Lung microvascular endothelial cell (primary cell): ENCODE measurements at places on chromosomes 1 and 21.

DNA sequence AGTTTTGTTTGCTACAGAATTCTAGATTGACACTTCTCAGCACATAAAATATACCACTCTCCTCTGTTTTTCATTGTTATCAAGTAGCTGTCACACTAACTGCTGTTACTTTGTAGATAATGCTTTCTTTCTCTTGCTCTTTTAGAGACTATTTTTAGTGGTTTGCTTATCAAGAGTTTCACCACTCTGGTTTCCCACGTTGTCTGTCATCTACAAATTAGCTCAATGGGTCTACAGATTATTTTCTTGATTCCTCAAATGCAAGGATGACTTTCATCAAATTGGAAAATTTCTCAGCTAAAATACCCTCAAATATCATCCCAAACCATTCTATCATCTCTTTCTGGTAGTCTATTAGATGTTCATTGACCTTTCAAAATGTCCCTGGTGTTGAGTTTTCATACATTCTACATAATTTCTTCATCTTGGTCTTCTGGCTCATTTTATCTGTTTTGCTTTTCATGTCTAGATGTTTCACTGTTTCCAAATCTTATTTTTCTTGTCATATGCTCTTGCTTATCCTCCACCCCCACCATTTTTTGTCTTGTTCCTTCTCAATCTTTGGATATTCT, 122.5 kb downstream of the TRIM33 start:
- no peak for DNase-seq

DNA sequence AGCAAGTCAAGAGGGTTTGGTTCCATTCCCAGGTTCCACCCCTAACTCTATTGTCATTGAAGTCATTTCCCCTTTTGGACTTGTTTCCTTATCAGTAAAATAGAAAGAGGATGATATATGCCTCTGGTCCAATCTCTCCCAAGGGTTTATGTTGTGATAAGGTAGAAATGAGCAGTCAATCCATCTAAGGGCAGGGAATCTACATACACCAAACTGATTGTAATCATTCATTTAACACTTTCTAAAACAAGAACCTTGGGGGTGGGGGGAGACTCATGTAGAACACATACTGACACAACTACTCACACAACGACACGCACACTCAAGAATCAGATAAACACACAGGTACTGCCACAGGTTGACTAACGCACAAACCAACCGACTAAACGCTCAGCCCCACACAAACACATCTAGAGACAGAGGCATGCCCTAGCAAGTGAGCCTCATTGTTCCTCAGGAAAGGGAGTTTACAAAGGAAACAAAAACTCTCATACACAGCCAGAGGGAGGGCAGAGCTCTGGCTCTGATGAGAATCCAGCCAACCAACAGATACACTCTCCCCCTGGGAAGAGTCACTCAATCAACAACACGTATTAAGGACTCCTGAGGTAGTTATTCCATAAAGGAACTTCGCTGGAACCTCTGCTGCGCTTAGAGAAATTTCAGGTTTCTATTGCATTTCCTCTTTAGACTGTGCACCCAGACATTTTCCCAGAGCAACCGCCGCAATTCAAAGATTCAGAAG, 1.0 kb downstream of the F11R start:
- peak; percentile 85 for DNase-seq

GRCh38 chr1:229095325-229095724, 175.6 kb upstream of the RAB4A start:
- no peak for DNase-seq

DNA sequence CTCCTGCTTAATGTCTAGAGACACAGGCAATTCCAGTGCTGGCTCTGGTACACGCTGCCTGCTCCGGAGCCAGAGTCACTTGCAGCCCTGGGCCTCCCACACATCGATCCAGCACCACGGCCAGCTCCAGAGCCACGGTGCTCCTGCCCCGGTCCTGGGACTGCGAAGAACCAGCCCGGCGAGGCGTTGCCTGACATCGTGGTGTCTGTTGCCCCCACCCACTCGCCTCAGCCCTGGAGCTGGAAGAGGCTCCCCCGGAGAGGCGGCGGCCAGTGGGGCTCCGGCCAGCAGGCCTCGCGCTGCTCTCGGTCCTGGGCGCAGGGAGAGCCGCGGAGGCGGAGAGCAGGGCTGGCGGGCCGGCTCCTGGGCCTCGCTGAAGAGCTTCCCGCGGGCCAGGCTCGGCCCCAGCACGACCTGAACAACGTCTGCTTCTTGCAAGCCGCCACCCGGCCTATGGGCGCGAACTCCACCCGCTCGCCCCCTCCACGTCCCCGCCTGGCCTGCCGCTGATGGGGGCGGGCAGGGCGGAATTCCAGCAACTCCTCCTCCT, 364.8 kb downstream of the CEP170 start:
- no peak for DNase-seq

DNA sequence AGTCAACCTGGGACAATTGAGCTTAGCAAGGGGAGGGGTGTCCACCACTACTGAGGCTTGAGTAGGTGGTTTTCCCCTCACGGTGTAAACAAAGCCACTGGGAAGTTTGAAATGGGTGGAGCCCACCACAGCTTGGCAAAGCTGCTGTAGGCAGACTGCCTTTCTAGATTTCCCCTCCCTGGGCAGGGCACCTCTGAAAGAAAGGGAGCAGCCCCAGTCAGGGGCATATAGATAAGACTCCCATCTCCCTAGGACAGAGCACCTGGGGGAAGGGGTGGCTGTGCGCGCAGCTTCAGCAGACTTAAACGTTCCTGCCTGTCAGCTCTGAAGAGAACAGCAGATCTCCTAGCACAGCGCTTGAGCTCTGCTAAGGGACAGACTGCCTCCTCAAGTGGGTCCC, 758.4 kb downstream of the LTN1 start:
- DNase-seq, result no peak

DNA sequence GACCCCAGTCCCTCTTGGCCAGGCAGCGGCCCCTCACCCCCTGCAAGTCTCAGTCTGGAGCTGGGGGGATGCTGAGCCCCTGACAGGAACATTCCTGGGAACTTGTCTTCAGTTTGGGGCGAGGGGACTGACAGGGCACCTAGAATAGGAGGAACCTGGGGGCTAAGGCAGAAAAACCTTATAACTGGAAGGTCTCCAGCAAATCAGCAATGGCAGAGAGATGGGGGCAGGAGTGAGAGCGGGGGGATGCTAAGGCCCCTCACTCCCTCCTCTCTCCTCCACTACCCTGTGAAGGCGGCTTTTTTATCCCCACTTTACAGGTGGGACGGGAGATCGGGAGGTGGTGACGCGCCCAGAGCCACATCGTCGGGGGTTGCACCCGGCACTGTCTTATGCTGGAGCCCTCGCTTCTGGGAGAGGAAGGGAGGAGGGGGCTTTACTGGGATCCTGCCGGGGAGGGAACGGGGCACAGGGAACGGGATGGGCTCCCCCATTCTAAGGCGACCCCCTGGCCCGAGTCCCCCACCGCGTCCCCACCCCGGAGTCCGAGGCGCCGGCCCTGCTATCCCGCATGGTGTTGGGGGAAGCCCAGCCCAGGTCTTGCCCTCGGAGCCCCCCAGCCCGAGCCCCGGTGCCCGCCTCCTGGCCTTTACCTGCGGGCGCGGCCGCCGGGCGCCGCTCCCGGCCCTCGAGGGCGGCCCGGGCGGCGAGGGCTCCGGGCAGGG, 456 bp downstream of the COL8A2 start:
- DNase-seq, result no peak

GRCh38 chr1:220786337-220787068, at the start of gene MTARC1:
Gene MTARC1, plus strand, starts transcription at chr1:220786913. Its CDS starts 32 bp downstream, at chr1:220786945.
- DNase-seq, result peak; percentile 49

DNA sequence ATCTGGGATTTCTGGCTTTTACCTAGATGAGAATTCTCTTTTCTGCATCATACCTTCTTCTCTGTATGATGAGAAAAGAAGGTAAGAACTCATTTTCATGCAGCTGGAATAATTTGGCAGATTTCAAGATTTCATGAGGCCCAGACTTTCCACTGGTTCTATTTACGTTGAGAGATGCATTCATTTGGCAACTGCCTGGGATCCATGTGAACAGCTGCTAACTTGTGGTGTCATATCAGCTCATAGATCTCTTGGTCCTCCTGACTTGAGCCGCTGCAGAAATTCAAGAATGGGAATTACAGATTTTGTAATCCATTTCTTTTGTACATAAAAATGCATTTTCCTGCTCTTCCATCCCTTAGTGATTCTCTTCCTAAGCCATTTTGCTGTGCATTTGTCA, 17.1 kb upstream of the C1orf87 start:
- DNase-seq, result no peak

GRCh38 chr21:46116189-46116775, 18.4 kb downstream of the COL6A2 start:
- no peak for DNase-seq

DNA sequence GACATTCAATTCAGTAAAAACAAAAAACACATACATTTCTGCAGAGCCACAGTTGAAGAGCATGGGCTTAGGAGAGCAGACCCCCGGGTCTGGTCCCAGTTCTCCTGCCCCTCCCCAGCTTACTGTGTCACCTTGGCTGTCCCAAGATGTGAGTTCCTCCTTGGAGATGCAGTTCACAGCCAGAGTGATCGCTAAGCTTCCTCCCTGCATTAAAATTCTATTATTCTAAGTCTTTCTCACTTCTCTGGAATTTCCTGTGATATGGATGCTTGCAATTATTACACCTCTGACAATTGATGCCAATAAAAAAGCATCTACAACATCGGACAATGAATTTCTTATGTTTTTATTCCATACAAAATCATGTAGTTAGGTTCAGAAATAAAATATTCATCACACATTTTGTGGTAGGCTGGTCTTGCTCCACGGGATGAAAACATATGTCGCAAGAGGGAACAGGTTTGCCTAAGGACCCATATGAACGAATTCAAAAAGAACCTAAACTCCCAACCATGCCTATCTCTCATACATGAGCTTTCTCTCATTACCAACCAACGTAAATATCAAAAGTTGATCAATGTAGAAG, 328.5 kb upstream of the RUNX1 start:
- DNase-seq, result peak; percentile 71

DNA sequence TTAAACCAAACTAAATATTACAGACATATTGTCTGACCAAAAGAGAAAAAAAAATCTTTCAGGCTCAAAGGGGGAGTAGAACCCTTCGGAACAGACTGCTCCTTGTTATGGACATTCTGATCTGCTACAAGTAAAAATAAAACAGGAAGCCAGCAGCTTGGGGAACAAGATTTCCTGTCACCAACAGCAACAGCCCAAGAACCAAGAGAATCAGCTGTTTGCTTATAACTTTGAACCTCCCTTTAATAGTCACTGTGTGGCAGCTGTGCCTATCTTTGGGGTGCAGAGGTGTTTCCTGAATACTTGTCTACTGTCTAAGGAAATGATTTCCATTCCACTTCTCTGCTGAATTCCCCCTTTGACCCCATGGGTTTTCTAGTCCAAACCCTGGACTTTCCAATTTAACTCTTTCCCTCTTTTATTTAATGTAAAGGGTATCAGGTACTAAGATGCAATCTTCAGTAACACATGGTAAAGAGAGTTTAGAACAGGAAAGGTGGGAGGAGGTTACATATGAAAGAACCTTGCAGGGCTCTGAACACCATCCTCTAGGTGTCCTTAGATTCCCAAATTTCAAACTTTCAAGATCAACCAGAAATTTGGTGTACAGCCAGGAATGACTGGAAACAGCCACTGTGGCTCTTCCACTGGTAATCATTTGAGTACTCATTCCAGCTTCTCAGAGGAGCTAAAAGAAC, 38.6 kb downstream of the GPR3 start:
- DNase-seq, result peak; percentile 17

DNA sequence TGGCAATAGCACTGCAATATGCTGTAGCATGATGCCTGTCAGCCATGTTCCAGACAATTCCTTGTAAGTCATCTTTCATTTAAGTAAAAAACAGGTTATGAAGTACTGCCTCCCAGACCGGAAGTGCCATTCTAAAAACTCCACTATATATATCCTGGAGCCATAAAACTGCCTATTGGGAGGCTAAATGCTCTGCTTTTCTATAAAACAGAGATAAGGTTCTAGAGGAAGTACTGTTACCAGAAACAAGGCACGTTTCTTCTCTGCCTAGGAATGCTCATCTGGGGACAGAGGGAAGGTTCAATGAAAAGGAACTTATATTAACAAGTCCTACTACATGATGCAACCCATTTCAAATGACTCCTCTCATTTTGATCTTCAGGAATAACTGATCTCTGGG, 66.8 kb downstream of the GPR137B start:
- DNase-seq, result no peak

DNA sequence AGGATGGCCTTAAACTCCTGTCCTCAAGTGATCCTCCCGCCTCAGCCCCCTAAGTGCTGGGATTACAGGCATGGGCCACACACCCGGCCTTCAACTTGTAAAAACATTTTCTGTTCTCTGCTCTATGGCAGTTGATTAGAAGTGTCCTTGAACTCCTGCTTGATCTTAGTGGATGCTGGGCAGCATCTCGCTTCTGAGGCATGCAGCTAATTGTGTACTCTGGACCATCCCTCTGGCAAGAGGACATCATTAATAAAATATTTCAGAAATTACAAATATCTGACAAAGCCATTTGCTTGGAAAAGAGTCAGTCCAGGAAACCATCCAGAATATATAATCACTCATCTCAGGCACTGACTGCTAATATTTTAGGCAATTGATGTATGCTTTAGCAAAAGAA, 8.1 kb downstream of the NGF start:
- DNase-seq, result no peak

DNA sequence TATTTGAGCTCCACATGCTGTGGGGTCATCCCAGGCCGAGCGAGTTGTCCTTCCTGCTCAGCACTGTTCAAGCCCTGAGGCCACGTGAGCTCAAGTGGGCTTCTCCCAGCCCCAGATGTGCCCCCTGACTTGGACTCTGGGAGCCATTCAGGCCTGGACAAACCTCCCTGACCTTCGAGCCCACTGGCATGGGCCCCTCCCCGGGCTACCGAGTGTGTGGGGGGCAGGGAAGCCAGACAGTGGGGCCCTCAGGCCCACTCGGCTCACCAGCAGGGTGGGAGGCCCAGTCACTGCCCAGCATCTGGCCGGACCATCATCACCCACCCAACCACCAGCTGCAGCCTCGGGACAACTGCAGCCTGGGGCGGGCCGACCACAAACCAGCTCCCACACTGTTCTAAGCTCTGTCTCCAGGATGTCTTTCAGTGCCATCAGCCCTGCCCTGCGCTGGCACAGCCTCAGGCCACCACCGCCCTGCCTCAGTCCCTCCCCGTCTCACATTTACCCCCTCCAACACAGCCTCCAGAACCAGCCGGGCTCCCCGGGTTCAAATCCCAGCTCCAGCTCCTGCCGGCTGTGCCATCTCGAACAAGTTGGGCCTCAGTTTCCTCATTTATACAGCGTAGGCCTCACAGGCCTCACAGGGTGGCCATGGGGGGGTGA, 20.9 kb upstream of the PLEKHG5 start:
- no peak for DNase-seq

GRCh38 chr1:55067022-55067778, 27.9 kb downstream of the PCSK9 start:
- no peak for DNase-seq

GRCh38 chr1:51088474-51088873, 13.6 kb upstream of the C1orf185 start:
- DNase-seq, result no peak

DNA sequence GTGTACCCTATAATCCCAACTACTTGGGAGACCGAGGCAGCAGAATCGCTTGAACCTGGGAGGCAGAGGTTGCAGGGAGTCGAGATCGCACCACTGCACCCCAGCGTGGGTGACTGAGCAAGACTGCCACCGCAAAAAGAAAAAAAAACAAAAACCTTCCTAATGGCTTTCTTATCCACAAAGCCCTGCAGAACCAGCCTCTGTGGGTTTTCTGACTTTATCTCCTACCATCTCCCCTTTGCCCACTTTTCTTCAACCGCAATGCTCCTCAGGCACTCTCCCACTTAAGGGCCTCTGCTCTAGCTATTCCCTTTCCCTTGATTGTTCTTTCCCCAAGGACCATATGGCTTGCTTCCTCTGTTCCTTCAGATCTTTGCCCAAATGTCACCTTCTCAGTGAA, 67.9 kb upstream of the PUM1 start:
- DNase-seq, result no peak
